ENCODE measurements at places on chromosomes 5 and 9.

DNA sequence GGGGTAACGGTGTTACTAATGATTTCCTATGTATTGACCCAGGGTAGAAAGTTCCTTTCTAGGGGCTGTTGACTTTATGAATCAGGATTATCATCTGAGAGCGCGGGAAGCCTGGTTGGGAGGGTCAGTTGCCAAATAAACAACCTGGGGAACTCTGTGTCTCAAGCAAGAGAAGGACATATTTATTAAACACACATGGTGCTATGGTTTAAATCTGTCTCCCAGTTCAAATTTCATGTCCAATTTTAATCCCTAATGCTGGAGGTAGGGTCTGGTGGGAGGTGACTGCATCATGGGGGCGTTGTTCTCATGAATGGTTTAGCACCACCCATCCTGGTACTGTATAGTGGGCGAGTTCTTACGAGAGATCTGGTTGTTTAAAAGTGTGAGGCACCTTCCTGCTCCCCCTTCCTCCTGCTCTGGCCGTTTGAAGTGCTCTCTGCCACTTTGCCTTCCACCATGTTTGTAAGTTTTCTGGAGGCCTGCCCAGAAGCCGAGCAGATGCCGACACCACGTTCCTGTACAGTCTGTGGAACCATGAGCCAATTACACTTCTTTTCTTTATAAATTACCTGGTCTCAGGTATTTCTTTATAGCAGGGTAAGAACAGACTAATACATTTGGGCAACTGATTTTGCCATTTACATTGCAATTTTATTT lies 19.7 kb upstream of the GAS1 start:
- DNase-seq, result no peak

DNA sequence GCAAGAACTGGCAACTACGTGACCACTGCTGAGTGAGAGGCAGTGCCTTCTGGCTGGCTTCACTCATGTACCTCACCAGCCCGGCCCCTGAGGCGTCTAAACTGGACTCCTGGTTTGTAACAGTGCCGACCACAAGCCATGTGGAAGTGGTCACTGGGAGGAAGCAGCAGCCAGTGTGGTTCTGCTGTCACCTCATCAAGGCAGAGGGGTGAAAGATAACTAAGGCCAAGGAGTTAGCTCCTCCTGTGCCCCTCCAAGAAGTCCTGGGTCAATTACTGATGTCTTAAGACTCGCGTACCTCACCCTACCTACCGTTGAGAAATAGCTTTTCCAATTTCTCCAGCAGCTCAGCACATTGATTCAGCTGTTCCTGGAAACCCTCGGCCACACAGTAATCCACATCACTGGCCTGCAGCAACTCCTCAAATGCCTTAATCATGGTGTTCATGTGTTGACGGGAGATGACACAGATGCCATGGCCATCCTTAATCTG lies 142.9 kb downstream of the CDK5RAP2 start:
- DNase-seq, result no peak

GRCh38 chr9:127714951-127715469 lies 453 bp downstream of the PTRH1 start:
- no peak for DNase-seq

DNA sequence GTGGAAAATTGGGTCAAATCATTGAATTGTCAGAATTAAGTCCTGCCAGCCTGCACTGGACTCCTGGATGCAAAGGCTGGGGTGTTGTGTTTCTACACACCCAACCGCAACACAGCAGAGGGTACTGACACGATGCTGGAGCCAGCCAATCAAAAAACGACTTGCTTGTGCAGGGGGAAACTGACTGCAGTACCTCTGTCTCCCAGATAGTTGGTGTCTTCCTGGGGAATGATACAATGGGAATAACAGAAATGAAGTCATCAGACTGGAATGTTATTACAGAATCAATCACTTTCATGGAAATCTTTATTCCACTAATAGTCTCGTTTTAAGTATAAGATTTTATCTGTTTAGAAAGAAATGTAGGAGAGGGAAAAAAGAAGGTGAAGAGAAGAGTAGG lies 330.3 kb downstream of the MLLT3 start:
- DNase-seq, result no peak

DNA sequence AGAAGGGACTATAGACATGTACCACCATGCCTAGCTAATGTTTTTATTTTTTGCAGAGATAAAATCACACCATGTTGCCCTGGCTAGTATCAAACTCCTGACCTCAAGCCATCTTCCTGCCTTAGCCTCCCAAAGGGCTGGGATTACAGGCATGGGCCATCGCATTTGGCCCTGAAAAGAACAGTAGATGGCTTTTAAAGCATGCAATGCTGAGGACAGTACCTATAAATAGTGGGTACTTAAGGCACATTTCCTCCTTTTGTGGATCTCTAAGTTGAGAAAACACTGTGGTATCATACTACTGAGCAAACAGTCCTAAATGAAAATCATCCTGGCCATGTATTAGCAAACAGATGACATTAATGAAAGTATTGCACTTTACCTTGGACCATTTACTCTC lies 119.4 kb downstream of the TTC39B start:
- DNase-seq, result no peak

DNA sequence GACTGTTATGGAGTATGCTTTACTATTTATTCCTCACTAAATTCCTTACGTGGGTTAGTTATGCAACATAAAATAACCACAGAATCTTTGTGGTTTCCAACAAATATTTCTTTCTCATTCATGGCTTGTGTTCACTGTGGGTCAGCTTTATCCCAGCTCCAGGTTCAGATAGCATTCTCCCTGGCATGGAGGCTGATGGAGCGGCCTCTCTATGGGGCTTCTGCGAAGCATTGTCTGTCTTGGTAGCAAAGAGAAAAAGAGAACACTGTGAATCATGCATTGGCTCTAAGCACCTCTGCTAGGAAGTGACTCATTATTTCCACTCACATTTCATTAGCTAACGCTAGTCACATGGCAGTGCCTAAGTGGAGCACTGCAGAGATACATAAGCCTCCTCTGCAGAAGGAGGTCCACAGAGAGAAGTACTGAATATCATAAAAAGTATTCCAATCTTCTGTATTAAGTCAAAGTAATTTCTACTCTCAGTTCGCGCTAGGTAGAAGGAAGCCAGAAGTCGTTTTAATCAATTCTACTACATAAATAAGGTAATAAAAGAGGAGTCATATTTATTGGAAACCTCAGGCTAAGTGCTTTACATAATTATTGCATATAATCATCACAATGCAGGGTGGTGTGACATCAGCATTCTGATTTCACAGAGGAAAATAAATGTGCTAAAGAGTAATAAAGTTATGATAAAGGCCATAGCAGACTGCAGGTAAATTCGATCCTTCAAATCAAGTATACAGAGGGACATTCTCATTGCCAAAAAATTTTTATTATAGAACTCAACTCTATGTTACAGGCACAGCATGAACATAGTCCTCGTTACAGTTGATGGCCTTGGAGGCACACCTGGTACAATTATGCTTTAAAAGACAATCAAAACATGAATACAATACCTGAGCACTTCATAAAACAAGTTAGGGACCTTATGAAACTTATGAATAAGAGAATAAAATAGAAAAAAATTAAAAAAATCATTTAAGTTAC lies 531.1 kb downstream of the CETN3 start:
- no peak for DNase-seq

GRCh38 chr9:14389657-14390056 lies 75.7 kb upstream of the NFIB start:
- no peak for DNase-seq

DNA sequence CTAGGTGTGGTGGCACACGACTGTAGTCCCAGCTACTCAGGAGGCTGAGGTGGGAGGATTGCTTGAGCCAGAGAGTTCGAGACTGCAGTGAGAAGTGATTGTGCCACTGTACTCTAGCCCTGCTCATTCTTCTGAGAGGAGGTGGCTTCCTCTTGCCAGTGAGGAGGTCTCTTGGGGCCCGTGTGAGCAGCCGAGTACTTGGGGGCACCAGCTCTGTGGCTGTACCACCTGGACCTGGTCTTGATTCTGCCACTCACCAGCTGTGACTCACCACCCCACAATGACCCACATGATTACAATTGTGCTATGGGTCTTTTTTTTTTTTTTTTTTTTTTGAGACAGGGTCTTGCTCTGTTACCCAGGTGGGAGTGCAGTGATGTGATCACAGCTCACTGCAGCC lies 18.0 kb upstream of the CRB2 start:
- DNase-seq, result no peak

DNA sequence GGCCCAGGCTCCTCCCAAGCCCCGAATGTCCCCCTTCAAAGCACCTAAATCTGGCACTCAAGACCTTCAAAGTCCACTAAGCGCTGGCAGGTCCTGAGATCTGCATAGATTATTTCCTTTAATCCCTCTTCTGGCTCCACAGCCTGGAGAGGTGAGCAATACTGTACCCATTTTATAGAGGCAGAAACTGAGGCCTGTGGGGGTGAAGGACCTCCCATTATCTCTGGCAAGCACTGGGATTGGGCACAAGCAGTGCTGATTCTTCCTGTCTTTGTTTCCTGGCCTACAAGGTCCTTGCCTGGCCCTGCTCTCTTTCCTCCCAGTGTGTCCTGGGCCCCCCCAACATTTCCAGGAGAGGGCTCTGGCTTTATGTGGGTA lies 252.3 kb downstream of the PBX3 start:
- no peak for DNase-seq

DNA sequence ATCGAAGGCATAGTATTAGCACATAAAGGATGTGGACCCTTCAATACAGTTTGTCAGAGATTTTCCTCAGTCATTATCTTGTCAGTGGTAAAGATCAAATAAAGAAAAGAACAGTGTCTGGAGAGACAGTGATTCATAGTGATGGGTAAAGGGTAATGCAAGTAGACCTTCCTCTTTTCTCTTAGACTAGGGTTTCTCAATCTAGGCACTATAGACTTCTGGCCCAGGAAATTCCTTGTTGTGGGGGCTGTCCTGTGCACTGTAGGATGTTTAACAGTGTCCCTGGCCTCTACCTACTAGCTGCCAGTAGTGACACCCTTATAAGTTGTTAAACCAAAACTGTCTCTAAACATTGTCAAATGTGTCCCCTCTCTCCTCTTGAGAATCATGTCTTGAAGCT lies 6.9 kb downstream of the CAMK4 start:
- DNase-seq, result no peak

GRCh38 chr5:127885176-127885575 lies 182.0 kb downstream of the CCDC192 start:
- no peak for DNase-seq

DNA sequence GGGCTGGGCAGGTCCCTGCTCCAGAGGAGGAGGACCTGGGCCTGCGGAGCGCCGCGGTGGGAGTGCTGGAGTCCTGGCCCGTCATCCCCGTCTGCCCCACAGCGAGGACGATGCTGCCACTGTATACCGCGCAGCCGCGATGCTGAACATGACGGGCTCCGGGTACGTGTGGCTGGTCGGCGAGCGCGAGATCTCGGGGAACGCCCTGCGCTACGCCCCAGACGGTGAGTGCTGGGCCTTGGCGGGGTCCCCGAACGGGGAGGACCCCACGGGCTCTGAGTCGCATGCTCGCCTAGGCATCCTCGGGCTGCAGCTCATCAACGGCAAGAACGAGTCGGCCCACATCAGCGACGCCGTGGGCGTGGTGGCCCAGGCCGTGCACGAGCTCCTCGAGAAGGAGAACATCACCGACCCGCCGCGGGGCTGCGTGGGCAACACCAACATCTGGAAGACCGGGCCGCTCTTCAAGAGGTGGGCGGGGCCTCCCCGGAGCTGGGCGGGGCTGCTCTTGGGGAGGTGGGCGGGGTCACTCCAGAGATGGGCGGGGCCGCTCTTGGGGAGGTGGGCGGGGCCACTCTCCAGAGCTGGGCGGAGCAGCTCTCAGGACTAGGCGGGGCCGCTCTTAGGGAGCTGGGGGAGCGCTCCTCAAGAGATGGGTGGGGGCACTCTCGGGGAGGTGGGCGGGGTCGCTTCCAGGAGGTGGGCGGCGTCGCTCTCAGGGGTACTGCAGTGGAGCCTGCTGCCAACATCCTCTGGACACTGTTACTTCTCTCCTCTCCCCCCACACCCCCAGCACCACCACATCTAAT lies 13.1 kb downstream of the LRRC26 start:
- DNase-seq, result peak; percentile 41

- DNase-seq, result no peak
Measured at GRCh38 chr9:120435091-120435490, 144.9 kb downstream of the CDK5RAP2 start.

DNA sequence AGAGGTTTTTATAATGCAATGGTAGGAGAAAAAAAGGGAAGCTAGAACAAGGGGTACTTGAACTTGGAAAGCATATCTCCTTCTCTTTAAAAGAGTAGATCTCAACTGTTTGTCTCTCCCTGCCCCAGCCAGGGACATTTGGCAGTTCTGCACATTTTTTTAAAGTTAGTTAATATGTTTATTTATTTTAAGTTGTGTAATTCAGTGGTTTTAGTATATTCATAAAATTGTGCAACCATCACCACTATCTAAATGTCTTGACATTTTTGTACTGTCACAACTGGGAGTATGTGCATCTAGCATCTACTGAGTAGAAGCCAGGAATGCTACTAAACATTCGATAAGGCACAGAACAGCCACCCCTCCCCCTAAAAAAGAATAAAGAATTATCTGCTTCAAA lies 103.5 kb upstream of the DPYSL3 start:
- DNase-seq, result no peak

- no peak for DNase-seq
Measured at GRCh38 chr5:14453481-14453880, 128.1 kb upstream of the OTULINL start.

GRCh38 chr5:179599973-179600372 lies 23.5 kb downstream of the HNRNPH1 start:
- DNase-seq, result no peak

GRCh38 chr9:12060067-12060466 lies 633.1 kb upstream of the TYRP1 start:
- no peak for DNase-seq

DNA sequence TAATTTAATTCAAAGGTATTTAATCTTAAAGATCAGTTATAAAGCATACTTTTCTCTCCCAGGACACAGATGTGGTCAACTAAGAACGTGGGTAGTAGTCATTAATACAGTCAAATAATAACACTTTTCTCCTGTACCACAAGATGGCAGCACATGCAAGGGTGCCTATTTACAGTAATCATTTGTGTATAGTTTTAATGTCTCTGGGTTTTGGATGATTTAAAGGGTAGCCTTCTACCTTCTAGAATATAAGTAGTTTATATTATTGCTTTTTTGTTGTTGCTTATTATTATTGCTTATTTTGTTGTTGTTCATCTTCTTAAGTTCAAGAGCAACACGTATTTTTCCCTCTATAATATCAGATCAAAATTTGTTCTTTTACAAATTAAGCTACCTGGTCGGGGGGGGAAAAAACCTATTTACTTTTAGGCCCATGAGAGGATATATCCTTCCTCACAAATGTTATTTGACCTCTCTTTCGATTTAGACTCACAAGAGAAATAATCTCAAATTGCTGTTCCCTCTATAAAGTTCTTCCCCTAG lies 59.6 kb upstream of the SLC27A6 start:
- no peak for DNase-seq

DNA sequence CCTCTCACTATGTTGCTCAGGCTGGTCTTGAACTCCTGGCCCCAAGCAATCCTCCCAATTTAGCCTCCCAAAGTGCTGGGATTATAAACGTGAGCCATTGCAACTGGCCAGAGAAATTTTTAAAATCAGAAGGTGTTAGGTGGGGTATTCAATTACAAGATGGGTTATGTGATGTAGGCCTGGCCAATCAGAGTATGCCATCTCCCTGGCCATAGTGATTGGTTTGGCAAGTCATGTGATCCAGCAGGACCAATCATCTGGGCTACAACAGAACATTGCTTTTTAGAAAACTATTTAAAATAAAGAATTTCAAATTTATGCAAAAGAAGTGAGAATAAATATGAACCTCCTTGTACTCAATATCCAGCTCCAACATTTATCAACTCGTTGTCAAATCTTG lies 22.4 kb downstream of the NMRK1 start:
- no peak for DNase-seq

- DNase-seq, result no peak
Measured at GRCh38 chr9:69066955-69067354, 31.4 kb downstream of the FXN start.
